Testis (tissue), 5 donors: ENCODE measurements at places on chromosomes 7 and 10. TPM values are rescaled to one million over a fixed set of nuclear protein-coding genes. Genes with fewer than 3 reads are reported as not detected.

- DNase-seq, result no peak
These were observed 154.1 kb downstream of the PIP4K2A start for GRCh38 chr10:22560096-22560912.

DNA sequence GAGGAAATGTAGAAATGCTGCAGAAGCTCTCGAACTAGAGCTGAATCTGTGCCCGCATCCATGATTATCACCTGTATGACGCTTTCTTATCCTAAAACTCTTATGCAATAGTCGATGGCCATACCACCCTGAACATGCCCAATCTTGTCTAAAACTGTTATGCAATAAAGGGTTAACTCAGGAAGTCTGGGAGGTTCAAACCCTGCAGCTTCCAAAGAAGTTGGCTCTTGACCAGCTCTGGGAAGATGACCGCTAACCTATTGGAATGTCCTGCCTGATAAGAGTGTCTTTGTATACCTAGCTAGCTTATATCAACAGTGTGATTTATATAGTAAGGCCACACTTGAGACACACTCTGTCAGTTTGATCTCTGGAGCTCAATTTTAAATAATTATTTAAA is 3.4 kb upstream of the C10orf88 start:
- DNase-seq, result no peak

DNA sequence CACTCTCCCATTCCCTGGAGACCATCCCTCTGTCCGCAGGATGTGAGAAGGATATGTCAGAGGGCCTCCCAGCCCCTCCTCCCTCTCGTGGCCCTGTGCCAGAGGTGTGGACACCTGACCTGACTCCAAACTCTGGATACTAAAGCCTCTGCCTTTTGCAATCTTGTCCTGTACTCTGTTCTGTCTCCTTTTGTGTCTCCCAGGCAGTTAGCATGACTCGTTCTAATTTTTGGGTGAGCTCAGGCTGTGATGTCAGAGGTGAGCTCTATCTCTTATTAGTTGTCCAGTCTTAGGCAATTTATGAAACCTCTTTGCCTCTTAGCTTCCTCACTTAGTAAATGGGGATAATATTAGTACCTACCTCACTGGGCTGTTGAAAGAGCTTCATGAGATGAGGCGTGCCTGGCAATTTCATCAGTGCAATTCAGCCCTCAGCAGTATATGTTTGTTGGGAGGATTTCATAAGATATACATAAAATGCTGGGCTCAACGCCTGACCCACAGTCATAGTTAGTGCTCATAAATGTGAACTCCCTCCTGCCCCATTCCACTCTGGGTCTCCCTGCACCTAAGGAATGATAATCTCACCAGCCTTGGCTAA is 10.9 kb downstream of the MARVELD1 start:
- DNase-seq, result no peak

GRCh38 chr10:61475449-61475873 is 22.3 kb upstream of the TMEM26 start:
- no peak for DNase-seq

- DNase-seq, result no peak
These were observed 284.0 kb downstream of the GRID1 start for GRCh38 chr10:86082556-86082955.

Gene ASZ1
- 18.1 TPM for total RNA-seq

- DNase-seq, result no peak
These were observed 48.3 kb upstream of the CDC14C start for GRCh38 chr7:48876087-48876486.

Gene NODAL
- total RNA-seq, result 0.43 TPM

Gene ZWINT
- total RNA-seq, result 36.7 TPM

- no peak for DNase-seq
These were observed 98.6 kb upstream of the BTBD16 start for GRCh38 chr10:122172361-122173008.

- DNase-seq, result no peak
These were observed 40.3 kb upstream of the LRRC17 start for GRCh38 chr7:102872460-102872859.

DNA sequence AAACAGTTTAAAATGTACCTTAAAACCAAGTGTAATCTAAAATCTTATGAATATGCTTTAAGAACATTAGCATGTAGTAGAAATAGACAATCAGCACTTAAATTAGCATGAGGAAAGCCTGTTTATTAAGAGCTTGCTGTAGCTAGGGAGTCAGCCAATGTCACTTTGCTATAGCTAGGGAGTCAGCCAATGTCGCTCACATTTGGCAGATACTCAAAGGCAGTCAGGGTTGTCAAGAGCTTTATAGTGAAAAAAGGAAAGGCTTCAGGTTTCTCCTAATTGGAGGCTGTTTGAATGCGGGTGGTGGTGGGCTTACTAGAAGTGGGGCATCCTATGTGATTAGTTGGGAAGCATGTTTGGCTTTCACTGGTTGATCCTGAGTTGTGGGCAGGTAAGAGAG is 226.2 kb upstream of the DGKB start:
- DNase-seq, result no peak

DNA sequence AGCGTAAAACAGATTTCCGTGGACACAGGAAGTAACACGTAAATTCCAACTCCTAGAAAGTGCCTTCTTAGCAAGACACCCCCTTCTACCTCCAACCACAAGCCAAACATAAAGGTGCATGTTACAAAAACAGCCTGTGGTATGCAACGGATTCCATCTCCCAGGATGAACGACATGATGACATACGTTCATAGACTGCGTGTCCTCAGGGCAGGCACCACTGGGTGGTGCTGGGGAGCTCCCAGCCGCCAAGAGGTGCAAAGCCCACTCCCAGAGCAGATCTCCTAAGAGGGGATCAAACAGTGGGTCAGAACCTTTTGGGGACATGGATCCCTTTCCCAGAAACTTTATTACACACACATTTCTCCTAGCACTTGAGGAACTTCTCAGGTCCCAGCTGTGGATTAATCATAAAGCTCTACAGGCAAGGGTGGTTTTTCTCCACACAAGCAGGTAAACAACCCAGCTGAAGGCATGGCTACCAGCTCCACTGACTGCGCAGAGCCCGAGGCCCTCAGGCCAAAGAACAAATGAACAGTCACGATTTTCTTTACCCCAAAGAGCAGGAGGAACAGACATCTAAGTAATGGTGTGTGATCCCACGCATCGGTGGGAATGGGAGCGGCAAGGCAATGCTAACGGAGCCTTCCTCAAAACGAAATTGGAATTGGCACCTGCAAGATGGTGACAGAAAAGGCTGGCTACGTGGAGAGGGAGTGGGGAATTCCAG is 13.8 kb downstream of the PSAP start:
- no peak for DNase-seq

Gene ADAMTS14
- 0.93 TPM for total RNA-seq

DNA sequence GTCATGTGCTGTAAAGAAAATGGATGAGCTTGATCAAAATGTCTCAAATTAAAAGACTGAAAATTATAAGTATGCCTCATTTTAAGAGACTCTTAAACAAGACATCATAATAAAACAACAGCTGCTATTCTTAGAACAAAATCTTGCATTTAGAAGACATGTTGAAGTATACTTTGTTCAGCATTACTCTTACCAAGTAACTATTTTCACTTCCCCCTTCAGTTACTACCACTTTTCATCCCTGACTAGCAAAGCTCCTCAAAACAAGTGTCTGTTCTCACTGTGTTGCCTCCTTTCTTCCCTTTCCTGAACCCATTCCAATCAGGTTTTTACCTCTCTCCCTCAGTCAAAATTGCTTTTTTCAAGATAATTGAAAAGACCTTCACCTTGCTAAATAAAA is 31.6 kb downstream of the ELAPOR2 start:
- no peak for DNase-seq

DNA sequence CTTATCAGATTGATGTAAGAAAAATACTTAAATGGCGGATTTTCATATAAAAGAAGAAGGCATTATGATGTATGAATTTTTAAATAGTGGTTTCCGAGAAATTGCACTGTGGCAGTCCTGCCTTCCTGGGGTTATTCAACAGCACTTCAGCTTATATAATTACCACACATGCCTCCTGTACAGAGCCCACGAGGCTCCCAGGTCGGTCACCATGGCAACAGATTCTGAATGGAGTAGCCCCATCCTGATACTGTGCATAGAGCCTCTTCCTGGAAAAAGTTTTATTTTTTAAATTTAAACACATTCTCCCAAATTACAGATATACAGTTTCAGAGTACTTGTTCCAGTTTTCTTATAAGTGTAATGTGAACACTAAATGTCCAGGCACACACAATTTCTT is 15.9 kb upstream of the ASB4 start:
- DNase-seq, result no peak

- no peak for DNase-seq
These were observed 137.5 kb upstream of the MKLN1 start for GRCh38 chr7:131190146-131190545.

- no peak for DNase-seq
These were observed 6.3 kb downstream of the TSPAN13 start for GRCh38 chr7:16759840-16760239.

GRCh38 chr10:129096065-129096984 is 370.7 kb upstream of the MGMT start:
- no peak for DNase-seq

- DNase-seq, result no peak
These were observed 236.3 kb downstream of the KLF6 start for GRCh38 chr10:3548702-3549101.

DNA sequence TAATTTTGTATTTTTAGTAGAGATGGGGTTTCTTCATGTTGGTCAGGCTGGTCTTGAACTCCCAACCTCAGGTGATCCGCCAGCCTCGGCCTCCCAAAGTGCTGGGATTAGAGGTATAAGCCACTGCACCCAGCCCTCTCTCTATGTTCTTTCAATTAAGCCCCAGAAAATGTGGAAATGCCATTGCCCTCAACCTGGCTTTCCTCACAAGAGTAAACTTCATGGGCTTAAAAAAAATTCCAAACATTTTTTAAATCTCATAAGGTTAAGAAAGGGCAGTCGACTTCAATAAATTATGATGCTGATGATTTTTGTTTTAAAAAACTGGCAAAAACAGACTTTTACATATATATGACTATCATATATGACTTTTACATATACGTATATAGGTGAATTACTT is 107.6 kb downstream of the TES start:
- no peak for DNase-seq

DNA sequence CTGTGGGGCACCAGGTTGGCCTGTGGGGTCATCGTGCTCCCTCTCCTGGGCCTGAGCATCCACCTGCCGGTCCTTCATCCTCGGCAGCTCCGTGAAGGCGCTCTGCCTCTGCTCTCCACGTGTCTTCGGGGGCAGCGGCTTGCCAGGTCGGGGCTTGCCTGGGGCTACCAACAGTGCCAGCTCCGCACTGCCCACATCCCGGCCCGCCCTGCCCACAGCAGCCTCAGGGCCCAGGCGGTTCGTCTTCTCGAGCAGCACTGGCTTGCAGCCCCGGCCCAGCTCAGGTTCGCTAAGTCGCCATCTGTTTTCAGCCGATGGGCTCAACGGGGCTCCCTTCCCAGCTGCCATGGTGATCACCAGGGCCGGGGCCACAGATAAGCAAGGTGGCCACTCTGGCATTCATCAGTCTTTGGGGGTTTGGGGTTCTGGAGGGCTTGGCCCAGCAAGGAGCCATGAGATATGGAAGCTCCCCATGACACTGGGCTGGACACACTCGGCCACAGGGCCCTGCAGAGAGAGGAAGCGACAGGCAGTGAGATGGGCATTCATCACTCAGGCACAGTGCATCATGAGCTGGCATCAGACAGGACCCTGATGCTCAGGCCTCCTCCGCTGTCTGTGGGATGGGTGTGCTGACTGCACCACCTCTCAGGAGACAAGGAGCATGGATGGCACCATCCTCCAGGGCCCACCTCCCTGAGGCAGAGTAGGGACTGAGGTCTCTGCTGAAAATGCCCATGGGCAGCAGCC is 15.5 kb downstream of the ZNF488 start:
- DNase-seq, result peak; percentile 10

Gene COL13A1
- total RNA-seq, result 0.94 TPM

DNA sequence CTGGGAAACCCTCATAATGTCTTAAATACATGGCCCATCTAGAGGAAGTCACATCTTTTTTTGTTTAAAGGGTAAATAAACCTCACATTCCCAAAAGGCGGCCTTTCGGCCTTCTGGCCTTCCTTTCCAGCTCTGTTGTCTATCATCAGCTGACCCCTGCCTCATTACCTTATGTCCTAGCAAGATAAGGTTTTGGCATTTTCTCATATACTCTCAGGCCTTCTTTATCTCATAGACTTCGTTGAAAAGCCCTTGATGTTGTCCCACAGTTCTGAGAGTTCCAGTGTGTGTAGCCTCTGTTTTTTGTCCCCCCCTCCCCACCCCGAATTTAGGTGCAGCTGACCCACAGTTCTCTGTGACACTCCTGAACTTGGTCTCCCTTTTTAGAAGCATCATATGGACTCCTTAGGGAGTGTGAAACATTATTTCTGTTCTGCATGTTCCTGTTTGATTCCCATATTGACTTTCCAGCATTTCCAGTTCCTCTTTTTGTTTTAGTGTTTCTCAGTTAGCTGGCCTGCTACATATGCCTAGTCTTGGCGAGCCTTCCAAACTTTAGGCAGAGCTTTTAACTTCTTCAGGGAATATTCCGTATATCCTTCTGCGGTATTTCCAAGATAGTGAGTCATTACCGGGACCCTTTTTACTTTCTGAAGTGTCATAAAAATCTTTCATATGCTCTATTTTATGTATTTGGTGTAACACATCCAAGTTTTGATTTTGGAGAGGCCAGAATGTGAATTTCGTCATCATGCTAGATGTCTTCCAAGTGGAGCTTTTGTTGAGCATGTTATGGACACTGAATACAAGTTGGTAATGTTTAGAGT is 138.5 kb downstream of the LRRC4 start:
- DNase-seq, result no peak

- peak; percentile 18 for DNase-seq
These were observed 217.0 kb downstream of the CREB5 start for GRCh38 chr7:28629216-28629842.

Gene HHEX
- total RNA-seq, result 2.6 TPM

Gene LBX1
- total RNA-seq, result not detected

- DNase-seq, result no peak
These were observed 188.6 kb downstream of the RPS24 start for GRCh38 chr10:78222096-78222790.

Gene SRRT
- total RNA-seq, result 255 TPM

Gene GSTK1
- total RNA-seq, result 105 TPM

Gene MRC1
- total RNA-seq, result 29.5 TPM

- peak; percentile 78 for DNase-seq
These were observed 72.6 kb downstream of the ITGB8 start for GRCh38 chr7:20403331-20403730.

DNA sequence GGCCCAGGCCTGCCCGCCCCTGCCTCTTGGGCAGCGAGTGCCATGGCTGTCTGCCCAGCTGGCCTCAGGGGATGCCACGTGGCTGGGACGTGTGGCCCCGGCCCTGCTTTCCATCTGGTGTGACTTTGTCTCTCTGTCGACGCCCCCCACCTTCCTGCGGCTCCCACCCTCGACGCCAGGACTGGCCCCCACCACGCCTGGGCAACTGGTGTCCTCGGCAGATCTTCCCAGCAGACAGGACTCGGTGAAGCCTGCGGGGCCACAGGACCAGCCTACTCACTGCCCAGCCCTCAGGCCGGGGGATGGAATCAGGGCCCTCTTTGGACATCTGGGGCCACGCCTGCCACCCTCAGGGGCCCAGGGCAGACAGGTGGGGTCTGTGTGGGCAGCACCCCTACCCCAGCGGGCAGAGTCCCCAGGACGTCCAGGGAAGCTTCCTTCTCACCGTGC is 55.1 kb downstream of the UNCX start:
- no peak for DNase-seq
